Mesothelial cell of epicardium (in vitro differentiated cells): ENCODE measurements at places on chromosomes 6 and 20.
A peak's percentile ranks its signal among the peaks of the same experiment; 100 is the strongest.

DNA sequence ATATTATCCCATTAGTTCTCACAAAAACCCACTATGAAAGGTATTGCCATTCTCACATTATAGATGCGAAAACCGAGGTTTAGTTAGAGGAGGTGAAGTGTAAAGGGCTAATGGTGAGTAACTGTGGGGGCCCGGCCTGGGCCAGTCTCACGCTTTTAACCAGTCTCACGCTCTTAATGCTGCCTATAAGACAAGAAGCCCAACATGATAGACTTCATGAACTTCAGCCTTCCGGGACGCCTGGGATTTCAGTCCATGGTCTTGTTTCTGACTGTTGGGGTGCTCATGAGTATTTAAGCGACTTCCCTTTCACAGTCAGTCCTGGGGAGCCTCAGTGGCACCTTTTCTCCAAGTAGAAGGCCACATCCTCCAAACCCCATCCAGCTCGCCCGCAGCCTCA, 31.7 kb downstream of the AGPAT4 start:
- DNase-seq: no peak

DNA sequence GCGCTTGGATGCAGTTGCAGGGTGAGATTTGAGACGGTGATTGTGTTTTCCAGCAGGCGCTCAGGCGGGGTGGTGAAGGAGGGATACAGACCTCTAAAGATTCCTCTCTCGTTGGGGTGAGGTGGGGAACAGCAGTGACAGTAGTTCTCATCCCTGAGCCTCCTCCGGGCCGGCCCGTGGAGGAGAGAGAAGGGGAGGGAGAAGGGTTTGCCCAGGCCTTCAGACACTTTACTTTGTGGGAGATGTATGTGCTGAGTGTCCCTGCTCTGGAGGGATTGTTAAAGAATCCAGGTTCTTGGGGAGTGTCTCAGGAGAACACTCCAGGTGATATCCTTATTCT, 41.0 kb downstream of the PSMB9 start:
- no peak for DNase-seq

DNA sequence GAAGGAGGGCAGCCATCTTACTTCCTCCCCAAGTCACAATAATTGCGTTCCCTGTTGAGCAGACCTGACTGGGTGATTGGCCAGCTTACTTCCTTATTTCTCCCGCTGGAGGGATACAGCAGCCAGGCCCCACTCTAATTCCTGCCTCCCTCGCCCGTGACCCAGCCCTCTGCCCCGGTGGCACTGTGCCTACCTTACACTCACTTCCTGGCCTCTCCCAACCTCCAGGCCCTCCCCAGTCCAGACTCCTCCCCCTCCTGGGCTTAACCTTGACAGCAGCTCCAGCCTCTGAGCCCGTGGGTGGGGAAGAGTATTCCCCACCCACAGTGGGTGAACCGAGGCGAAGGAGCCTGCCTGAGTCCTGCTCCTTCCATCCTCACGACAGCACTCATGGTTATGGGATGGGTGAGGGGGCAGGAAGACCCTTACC, 3.0 kb downstream of the BAK1 start:
- DNase-seq: no peak

DNA sequence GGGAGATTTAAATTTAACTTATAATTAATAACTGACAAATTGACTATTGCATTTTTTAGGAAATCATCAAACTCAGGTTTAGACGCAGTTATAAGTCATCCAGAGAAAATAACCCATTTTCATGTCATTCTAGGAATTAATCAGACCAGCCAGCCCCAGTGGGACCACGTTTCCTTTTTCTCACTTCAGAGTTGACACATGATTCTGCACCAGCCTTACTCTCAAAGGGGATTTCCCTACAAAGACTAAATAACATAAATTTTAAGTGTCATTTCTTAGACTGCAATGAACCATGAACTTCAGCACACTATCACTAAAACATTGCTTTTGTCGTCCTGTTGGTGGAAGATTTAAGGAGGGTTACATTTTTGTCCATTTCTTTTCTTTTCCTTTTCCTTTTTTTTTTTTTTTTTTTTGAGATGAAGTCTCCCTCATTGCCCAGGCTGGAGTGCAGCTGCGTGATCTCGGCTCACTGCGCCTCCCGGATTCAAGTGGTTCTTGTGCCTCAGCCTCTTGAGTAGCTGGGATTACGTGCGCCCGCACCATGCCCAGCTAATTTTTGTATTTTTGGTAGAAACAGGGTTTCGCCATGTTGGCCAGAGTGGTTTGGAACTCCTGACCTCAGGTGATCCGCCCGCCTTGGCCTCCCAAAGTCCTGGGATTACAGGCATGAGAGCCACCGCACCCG, 3.6 kb downstream of the IPCEF1 start:
- no peak for DNase-seq

DNA sequence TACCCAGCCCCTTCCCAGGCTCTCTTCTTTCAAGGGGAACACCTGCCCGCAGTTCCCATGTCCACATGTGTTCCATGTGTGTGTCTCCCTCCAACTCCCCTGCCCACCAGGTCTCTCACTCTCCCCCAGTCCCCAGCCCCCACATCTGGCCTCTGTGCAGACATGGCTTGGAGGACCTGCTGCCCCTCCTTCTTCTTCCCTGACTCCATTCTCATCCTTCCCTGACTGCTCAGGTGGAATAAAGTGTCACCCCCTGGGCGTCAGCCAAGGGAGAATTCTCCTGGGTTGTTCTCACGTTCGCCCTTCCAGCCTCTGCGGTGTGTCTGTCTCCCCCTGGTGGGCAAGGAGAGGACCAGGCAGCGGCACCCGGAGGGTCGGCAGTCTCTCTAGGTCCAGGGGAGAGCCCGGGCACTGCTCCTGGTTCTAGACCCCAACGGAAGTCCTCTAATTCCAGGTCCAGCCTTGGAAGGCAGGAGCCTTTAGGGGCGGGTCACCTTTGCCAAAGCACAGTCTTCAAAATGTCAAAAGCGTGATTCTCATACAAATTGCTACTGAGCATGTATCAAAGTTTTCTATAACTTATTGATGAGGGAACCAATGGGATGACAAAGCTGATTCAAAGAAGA, 50.5 kb downstream of the EBF4 start:
- peak; percentile 79 for DNase-seq

- no peak for DNase-seq
Measured at GRCh38 chr6:147651249-147652063, 143.0 kb downstream of the SAMD5 start.

GRCh38 chr6:45949256-45949655, 66.4 kb downstream of the CLIC5 start:
- DNase-seq: no peak

GRCh38 chr6:109457562-109457996, 2.0 kb upstream of the MICAL1 start:
- DNase-seq: no peak

DNA sequence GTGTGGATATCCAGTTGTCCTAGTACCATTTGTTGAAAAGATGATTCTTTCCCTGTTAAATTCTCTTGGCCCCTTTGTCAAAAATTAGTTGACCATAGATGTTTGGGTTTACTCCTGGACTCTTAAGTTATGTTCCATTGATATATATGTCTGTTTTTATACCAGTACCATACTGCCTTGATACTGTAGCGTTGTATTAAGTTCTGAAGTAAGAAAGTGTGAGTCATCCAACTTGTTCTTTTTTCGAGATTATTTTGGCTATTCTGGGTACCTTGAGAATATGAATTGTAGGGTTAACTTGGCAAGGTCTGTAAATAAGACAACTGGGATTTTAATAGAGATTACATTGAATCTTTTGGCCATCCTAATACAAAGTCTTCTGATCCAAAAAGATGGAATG, 26.5 kb downstream of the PANK2 start:
- DNase-seq: no peak

GRCh38 chr6:141426400-141426980, 706.2 kb upstream of the GJE1 start:
- no peak for DNase-seq

DNA sequence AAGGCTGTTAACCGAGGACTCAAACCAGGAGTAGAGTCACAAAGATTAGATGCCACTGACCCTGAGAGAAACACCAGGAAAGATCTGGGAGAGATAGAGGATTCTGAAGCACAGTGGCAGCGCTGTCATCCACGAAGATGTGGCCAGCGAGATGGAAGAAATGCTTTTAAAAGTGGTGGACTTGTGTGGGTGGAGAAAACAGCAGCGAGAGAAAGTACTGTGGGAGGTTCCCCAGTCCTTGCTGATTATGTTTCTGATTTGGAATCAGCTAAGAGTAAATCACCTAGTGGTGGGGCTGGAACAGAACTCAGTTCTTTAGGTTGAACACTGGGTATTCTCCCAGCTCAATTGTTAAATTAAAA, 435 bp upstream of the ZNF322 start:
- no peak for DNase-seq

GRCh38 chr20:57950764-57951485, 241.1 kb upstream of the PMEPA1 start:
- DNase-seq: no peak

DNA sequence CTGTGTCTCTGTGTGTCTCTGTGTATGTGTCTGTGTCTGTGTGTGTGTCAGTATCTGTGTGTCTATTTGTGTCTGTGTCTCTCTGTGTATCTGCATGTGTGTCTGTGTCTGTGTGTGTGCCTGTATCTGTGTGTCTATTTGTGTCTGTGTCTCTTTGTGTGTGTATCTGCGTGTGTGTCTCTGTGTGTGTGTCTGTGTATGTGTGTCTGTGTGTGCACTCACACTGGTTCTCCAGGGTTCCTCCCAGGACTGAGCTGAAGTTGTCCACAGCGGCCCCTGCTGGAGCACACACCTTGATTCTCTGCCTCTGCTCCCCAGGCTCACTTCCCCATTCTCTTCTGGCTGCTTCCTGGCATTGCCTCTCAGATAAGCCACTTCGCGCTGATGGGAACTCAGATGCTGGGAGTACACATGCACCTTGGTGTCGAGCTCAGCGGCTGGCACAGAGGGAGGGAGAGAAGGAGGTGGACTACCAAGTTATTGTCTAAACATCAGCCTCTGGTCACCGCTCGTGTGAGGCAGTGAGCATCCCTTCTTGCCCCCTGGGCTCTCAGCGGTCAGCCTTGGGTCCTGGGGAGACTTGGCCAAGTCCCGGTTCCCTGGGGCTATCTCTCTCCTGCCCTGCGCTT, 104.9 kb upstream of the NXT1 start:
- DNase-seq: no peak

DNA sequence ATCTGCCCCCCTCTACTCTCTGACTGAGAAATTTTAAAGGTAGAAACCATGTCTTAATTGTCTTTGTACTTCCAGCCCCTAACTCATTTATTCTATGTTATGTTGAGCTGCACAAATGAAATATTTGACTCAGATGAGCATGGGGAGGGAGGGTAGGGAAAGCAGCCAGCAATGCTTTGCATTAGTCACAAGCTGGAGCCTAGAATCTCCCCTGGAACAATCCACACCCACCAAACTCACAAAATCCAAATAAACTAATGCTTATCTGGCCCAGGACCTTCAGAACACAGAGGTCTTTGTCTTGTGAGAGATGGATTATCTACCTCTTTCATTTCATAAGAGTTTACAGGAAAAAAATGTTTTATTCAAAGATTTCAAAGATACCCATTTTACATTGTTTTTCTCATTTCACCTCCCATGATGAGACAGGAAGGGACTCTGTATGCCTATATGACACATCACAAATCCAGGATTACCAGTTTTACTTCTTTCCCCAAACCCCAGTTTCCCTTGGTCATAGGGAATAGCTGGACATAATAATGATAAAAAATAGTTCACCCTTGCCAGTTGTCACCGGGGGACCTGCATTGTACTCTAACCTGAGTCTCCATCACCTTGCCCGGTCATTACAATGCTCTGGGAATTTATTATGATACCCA, 466.9 kb downstream of the KIF16B start:
- DNase-seq: no peak

DNA sequence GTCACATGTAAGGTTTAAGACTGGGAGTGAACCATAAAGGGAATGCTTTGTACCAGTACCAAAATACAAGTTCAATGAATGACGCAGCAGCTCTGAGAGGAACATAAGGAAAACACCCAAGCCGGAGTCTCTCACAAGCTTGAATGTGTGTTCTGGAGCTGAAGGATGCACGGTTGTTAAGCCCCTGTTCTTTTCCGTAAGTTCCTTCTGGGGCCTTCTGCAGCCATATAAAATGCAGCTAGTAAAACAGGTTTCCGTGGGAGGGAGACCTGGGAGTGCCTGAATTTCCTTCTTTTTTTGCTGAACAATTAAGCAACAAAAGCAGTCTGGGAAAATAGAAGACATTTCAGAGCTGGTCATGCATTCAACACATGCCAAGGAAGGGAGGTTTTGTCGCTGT, 73.2 kb upstream of the JAG1 start:
- DNase-seq: no peak

GRCh38 chr6:154466971-154467679, 43.4 kb downstream of the CNKSR3 start:
- DNase-seq: no peak

DNA sequence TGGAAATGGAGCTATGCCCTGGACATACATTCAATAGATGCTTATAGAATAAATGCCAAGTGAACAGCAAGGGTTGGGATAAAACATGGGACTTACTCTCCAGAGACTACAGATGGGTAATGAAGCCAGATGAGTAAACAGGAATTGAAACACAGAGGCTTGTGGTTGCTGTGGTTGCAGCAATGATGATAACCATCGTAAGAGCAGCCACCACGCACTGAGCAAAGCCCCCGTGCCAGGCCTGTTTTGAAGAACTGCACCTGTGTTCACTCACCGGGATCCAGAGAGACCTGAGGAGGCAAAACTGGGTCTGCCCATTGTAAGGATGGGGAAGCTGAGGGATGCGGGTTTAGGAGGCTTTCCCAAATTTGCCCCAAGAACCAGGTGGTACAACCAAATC, 431.1 kb upstream of the CDH4 start:
- DNase-seq: no peak

DNA sequence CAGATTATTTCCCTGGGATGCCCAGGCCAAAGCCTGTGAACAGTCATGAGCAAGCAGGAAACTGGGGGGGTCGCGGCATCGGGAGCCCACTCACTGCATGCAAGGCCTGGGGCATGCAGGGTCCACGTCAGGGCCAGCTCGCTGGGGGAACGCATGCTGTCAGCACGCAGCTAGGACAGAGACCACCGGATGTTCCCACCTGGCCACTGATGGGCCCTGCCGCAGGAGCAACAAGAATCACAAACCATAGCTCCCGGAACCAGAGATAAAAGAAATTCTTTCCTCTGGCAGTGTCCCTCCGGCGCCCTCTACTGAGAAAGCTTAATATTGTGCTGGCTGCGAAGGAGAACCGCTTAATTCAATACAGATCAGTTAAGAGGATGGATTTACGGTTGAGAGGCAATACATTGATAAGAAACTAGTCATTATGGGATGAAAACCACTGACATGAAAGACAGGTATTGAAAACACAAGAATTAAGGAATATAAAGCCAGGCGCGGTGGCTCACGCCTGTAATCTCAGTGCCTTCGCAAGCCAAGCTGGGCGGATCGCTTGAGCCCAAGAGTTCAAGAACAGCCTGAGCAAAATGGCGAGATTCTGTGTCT, 32.6 kb downstream of the C6orf15 start:
- DNase-seq: peak; percentile 32

GRCh38 chr6:50804283-50804682, 14.4 kb upstream of the TFAP2B start:
- DNase-seq: no peak

DNA sequence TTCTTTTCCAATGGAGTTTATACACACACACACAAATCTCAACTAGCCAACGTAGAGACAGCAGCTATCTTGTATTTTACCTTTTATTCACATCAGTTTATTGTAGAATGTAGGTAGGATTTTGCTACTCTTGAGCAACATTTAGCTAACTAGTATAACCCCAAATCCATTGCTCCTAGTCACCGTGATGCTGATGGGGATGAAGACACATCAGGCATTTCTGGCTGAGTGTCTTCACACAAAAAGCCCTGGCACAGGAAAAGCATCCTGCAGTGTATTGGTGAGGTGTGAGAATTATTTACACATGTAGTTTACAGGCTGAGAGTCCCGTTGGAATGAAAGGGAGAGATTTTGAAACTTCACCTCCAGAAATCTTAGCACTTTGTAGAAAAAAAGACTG, 65.9 kb upstream of the FBXL4 start:
- DNase-seq: no peak
